ENCODE measurements at places on chromosomes 4 and X.
A peak's percentile ranks its signal among the peaks of the same experiment; 100 is the strongest.

DNA sequence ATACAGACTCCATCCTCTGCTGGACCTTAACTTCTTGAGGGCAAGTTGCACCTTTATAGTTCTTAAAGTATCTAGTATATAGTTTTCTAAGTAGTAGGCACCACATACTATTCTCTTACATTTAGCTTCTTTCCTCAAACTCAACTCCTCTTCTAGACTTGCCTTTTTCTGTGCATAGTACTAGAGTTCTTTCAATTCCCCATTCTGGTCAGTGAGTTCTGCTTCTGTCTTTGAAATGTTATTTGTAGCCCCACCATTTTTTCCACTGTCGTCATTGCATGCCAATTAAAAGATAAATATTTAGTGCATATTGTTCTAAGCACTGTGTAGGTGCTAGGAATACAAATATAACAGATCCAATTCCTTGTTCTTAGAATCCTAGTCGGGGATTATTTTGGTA lies 31.6 kb downstream of the CDKL5 start:
- no peak for DNase-seq

DNA sequence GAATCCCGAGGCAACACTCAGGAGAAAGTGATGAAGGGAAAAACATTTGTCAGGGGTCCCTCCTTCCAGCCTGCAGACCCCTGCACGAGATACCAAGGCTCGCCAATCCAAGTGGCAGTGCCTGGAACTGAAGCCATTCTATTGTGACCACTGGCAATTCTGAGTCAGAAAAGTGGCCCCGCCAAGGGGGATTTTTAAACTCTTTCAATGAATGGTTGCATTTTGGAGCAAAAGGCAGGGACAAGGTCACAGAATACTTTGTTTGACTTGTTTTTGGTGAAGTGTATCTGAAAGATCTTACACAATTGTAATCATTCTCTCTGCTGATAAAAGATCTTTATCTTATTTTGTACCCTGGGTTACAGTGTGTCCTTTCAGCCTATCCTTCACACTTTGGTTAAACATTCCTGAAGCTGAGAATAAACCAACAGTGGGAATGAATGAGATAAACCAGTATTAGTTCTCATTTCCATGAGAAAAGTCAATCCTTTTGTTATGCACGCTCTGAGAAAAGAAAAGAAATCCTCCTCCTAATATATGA lies 115.9 kb upstream of the PDLIM3 start:
- DNase-seq, result no peak

- DNase-seq, result no peak
These were observed 704.8 kb downstream of the ARAP2 start for GRCh38 chr4:35539404-35540055.

GRCh38 chrX:78123190-78123589 lies 16.3 kb downstream of the TAF9B start:
- DNase-seq, result no peak

DNA sequence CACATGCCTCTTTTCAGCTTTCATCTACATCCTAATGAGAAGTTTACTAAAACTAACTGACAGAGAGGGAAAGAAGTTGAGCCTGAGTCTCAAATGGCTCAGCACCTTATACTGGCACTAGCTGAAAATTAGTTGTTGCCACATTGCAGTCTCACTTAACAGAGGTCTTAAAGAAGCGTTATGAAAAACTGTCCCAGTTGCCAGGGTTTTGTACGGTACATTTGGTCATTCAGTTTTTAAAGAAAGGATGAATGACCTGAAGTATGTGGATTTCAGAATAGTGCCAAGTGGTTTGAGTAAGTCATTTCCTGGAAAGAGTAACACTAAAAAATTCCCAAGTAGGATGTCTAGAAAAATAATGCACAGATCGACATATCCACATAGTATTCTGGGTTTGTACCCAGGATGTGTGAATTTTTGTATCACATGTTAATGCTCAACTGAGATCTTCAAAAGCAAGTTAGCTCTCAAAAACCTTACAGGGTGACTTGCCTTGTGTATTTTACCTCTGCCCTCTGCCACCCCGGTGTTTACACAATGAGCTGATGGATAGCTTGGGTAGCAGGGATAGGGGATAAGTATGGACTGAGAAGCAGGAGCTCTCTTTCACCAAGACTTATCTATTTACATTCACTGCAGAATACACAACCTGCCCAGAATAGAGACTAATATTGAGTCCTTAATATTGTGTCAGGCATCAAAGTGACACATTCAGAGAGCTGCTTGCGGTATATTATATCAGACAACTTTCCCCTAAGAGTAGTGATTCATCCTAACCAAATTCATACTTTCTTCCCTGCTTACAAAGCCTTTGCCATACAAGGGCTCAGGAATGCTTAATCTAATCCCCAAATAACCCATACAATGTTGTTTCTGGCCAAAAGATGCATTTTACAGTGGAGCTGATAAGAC lies 1075.7 kb upstream of the PABPC4L start:
- no peak for DNase-seq

GRCh38 chr4:79476196-79476595 lies 68.2 kb upstream of the GK2 start:
- DNase-seq, result no peak

DNA sequence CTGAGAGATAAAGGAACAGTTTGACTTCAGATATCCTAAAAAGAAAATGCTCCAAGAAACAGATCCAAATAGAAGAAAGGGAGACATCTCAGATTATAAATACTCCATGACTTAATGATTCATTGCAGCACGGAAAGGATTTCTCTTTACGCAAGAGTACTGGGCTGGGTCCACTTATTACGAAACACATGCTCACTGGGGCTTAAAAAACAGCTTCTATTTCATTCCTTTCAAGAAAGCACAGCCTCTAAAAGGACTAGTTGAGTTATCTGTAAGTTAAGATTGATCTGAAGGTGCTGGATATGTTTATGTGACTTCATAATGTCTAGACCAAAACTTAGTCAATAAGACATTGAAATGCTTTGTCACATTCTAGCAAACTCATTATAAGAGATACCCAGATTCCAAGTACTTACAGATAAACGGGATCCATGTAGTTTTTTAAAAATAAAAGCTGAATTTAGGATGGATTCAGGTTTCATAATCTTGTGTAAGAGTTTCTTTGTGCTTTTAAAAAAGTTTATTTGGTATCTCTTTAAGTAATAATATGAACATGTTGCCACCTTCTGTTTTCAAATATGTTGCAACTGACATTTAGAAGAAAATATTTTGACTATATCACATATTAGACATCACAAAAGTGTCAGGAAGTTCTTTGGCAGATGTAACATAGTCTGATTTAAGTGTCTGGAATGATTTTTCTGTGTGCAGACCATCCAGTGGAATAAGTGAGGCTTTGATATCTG lies 109.5 kb upstream of the MYOZ2 start:
- no peak for DNase-seq

DNA sequence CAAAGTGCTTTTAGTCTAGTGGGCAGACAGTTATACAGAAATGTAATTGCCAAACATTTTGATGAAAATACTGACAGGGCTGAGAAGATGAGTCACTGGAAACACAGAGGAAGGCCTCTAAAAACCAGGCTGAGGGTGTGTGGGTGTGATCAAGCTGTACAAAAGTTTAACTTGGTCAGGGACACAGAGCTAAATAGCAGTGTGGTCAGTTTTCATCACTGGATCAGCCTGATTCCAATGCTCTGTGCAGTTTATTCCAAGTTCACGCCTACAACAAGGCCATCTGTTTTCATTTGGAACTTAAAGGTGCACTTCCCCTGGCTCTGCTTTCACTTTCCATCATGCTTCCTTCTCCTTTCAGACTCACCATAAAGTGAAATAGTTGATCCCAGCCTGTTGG lies 10.6 kb downstream of the CENPVL3 start:
- no peak for DNase-seq

DNA sequence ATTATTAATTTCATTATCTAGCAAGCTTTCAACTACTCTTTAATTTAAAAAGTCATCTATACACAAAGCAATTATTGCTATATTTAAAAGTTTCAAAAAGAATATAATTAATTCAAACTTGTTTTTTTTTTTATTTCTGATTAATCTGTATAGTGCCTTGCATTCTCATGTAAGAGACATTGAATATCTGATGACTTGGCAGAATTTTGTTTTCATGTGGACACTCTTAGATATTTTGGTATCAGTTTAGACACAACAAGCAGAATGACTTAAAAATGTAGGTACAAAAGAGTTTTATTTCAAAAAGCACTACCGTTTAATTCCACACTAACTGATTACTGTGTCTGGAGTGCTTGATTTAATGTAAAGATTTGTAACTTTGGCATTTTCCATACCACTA lies 1129.6 kb downstream of the PDHA2 start:
- no peak for DNase-seq

GRCh38 chr4:188106454-188106853 lies 2.9 kb downstream of the TRIML2 start:
- no peak for DNase-seq

DNA sequence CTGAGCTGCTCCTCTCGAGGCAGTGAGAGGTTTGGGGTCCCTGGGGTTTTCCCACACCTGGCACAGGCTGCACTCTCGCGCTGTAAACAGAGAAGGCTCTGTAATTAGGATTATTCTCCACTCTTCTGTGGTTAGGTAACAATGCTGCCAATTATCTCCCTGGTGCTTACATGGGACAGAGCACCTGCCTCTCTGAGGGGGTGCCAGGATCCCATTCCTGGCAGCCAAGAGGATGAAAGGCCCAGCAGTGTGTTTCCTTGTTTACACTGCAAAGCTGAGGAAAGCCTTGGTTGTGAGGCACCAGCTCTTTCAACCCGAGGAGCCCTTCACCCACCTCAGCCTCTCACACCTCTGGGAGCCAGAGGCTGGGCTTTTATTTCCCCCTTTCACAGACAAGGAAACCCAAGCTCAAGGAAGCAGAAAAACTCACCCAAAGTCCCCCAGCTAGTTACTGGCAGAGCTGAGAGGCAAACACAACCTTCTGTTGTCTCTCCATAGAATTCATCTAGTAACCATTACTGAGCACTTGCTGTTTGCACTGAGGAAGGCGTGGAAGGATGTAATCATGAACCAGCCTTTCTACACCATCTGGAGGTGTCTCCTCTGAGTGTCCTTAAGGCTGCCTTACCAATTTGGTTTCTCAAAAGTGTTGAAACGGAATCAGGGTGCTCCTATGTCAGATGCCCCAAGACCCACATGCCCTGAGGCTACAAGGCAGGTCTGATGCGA lies 39.7 kb upstream of the PROM1 start:
- no peak for DNase-seq

GRCh38 chr4:55269470-55269869 lies 76.6 kb upstream of the SRD5A3 start:
- no peak for DNase-seq

- DNase-seq, result peak; percentile 74
These were observed 146.3 kb upstream of the RPS6KA3 start for GRCh38 chrX:20412871-20413486.

GRCh38 chr4:110867981-110868720 lies 245.3 kb upstream of the PITX2 start:
- no peak for DNase-seq

GRCh38 chr4:176186671-176187395 lies 8.6 kb downstream of the SPATA4 start:
- no peak for DNase-seq

GRCh38 chr4:30717208-30718020 lies 2.8 kb upstream of the PCDH7 start:
- no peak for DNase-seq

- no peak for DNase-seq
These were observed 252.6 kb upstream of the HAND2 start for GRCh38 chr4:173782660-173783059.

DNA sequence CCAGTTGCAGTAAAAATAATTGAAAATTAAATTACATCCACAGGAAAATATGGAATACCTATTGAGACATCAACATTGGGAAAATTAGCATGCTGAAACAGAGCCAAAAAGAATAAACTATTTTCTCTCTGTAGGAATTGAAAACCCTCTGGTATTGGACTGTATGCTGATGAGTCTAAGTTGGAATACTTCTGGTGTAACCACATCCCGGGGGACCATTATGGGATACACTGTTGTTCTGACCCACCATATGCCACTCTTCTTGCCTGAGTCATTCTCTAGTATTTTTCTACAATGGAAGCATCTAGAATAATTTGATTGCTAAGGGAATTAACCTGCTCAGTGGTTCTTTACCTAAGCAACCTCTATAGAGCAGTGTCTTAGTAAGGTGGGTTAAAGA lies 640.7 kb upstream of the AGA start:
- no peak for DNase-seq

GRCh38 chr4:166077782-166078181 lies 204.7 kb downstream of the TLL1 start:
- DNase-seq, result no peak

Data from CD4-positive, alpha-beta T cell treated with Interleukin-6 at 100 ng/mL for 8 hours (primary cell).